Activated naive CD8-positive, alpha-beta T cell treated with anti-CD3 and anti-CD28 coated beads for 36 hours (primary cell): ENCODE measurements at places on chromosomes 2 and 18.

DNA sequence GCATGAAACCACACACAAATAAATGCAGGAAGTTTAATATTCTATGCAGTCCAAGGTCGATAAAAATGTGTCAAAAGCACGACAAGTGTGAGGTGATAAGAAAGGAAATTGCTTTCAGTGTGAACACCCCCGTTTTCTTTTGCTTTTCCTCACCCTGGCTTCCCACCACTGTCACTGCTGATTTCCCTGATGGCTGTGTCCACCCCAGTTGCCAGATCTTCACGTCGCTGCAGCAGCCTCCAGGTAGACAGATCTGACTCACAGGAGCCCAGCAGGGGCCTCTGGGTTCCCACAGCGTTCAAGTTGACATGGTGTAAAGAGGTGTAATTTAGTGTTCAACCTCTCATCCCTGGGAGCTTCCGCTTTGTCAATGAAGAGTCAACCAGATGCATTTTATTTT lies 128.0 kb upstream of the TACR1 start:
- no peak for DNase-seq

- DNase-seq, result no peak
Observed at GRCh38 chr2:62661263-62661635, 44.3 kb upstream of the EHBP1 start.

DNA sequence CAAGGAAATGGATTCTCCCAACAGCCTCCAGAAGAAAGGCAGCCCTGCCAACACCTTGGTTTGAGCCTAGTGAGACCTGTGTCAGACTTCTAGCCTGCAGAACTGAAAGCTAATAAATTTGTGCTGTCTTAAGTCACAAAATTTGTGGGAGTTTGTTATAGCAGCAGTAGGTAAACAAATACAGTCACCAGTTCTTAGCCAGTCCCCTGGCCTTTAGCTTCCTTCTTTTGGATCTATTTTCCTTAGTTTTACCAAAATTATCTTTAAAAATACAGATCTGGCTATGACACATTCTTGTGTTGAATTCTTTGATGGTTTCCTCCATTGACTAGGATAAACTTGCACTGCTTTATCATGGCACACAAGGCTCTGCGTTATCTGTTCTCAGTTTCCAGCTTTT lies 697.9 kb upstream of the FANCL start:
- no peak for DNase-seq

GRCh38 chr2:126558029-126558428 lies 97.9 kb upstream of the GYPC start:
- no peak for DNase-seq

DNA sequence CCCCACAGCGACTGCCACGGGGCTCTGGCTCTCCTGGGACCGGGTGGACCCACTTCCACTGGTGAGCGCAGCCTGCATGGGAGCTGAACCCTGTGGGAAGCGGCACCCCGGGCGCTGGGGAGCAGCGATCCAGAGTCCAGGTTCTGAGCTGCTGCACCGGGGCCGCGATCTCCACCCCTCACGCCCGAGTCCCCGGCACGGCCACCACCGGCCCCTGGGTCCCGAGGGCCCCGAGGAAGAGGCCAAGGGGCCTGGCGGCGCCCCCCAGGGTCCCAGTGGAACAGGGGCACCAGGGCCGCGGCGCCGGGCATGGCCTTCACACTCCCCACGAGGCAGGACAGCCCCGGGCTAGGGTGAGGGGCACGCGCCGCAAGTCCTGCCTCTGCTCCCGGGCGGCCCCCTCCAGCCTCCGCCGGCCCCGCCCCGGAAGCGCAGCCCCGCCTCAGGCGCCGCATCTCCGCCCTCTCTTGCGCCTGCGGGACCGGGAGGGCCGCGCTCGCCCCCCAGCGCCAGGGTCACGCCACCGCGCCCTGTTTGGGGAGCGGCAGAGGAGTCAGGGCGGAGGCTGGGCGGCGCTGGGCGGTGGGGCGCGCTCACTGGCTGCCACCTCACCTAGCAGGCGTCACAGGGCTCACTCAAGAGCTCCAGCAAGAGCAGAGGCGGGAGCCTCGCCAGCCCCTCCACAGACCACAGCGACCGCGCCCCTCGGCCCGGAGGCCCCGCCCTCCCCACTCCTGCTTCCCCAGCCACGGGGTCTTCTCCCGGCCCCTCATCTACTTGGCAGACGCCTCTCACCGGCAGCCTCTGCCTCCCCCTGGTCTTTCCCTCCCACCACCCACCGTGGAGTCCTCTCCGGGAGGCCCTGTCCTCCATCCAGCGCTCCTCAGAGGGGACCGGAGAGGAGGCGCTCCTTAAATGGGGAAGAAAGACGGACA lies 26.8 kb downstream of the THAP4 start:
- peak; percentile 98 for DNase-seq

DNA sequence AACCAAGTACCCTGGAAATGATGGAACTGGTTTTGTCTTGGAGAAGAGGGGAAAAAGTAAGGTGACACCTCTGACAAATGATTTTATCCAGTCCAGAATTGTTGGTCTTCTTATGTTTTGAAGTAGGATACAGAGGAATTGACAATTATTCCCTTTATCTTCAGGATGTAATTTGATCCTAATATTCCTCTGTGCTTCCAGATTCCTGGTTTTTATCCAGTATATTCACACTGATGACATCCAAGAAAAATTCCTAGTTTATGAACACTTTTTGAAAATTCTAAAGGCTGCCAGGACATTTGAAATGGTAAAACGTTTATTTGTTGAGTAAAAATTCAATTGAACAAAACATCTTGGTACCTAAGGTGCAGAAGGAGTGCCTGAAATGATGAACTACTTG lies 22.2 kb upstream of the ETAA1 start:
- no peak for DNase-seq
